Stimulated activated CD8-positive, alpha-beta memory T cell treated with anti-CD3 and anti-CD28 coated beads, Interleukin-4, amount 100 ng/mL, for 1 hour (primary cell): ENCODE measurements at places on chromosomes 4 and X.

DNA sequence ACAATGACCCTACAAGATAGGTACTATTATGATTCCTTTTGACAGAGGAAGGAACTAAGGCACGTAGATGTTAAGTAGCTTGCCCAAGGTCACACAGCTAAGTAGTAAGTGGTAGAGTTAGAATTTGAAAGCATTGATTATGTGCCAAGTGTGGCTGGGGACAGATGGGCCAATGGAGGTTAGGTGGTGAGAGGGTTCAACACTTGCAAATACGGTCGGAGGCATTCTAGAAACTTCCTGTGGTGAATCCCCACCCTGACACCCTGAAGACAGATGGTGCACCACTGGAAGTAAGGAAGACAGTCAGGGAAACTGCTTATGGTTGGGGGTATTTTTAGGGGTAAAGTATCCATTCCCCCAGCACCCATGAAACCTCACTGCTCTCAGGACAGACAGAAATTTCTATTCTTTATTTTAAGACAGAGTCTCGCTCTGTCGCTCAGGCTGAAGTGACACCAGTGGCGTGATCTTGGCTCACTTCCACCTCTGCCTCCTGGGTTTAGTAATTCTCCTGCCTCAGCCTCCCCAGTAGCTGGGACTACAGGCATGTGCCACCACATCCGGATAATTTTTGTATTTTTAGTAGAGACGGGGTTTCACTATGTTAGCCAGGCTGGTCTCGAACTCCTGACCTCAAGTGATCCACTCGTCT, 142.5 kb downstream of the RASL11B start:
- no peak for DNase-seq

- no peak for DNase-seq
These were observed 90.3 kb upstream of the TFDP3 start for GRCh38 chrX:133308499-133308897.

DNA sequence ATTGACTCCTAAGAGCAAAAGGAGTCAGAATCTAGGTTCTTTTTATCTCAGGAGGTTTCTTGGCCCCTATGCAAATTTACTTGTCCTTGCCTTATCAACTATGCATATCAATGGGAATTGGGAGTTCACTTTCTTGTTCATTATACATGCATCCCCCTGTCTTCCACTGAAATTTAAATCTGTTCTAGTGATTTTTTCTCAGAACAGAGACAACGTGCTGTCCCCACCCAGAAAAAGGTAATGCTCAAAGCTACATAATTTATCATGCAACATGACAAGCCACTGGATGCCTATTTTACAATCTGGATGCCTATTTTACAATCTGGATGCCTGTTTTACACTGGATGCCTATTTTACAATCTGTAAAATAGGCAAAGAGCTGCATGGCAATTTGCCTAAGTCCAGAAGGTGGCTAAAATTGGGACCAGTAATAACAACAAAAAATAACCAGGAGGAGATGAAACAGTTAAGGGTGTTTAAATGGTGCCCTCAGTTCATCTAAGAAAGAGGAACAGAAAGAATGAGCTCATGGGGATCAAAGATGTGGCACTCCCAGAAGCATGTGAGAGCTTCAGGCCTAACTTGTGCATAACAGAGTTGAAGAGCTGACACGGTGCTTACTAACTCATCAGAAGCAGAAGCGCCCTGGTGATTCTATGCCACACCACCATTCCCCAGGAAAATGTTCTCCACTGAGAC, 537.8 kb upstream of the BOD1L1 start:
- no peak for DNase-seq

DNA sequence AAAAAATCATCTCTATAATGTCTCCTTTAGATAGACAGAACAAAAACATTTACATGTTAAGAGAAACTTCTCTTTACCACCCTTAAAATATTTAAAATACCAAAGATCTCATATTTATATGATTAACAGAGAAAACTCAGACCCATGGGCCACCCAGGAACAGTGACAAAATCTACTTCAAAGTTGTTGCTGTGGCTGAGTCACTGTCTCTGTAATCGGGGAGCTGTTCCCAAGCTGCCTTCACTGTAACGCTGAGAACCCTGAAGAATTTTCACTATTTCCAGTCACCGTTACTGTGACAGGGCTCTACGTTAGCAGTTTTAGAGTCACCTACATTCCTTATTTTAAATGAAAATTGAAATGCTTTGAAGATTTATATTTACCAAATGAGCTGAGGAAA, 9.0 kb upstream of the DAPP1 start:
- DNase-seq = no peak

DNA sequence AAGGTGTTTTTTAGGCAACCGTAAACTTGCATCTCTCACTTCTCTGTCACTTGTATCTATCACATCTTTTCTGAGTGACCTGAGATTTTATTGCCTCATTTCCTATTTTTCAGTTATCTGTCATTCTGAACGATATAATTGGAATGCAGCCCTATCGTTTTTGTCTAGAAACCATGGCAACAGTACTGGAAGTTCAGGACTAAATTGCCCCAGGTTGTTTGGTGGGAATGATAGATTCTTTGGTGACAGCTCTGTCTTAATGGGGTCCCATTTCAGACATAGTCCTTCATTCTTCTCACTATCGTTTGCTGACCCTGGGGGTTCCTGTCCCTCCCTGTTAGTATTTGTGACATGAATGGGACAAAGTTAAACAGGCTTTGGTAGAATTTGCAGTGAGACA, 267.7 kb upstream of the GALNT7 start:
- DNase-seq = no peak

DNA sequence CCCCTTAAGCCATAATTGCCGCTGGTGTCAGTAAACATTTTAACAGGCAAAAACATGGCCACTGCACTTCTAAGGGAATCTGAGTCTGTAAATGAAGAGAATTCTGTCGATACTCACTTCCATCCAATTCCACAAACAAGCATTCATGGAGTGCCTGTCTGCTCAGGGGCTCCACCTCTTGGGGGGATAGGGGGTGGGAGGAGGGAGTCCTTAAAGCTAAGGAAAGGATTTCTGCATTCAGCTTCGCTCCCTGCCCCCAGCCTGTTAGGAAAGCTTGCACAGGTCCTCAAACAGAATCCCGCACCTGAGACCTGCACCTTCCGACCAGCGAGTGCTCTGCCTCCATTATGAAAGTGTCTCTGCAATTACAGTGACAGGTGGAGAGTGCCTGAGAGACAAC, 130.2 kb upstream of the KIT start:
- no peak for DNase-seq

- DNase-seq = no peak
These were observed 14.4 kb upstream of the ELF2 start for GRCh38 chr4:139191373-139191772.
